ENCODE measurements at places on chromosomes 3 and 15.

DNA sequence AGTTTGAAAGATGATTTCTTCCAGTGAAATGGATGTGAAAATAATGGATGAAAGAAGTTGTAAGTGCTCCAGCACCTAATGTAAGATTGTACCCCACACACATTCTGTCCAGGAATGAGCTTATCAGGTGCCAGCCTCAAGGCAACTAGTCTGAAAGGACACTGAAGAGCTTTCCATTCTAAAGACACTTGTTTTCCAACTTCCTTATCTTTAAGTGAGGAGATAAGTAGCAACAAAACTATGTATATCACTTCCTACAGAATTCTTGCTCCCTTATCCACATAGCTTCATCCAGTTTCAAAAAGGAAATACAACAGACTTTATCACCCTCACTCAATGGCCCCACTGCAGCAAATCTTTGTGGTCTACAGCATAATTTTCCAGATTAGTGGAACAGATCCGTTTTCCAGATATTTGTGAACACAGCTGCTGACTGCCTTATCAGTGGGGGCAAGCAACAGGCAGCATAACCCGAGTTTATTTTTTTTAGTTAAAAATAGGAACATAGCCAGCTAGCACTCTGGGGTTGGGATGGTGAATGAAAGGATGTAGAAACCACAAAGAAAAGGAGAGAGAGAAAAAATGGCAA lies 60.6 kb downstream of the CD200R1L start:
- DNase-seq: no peak

DNA sequence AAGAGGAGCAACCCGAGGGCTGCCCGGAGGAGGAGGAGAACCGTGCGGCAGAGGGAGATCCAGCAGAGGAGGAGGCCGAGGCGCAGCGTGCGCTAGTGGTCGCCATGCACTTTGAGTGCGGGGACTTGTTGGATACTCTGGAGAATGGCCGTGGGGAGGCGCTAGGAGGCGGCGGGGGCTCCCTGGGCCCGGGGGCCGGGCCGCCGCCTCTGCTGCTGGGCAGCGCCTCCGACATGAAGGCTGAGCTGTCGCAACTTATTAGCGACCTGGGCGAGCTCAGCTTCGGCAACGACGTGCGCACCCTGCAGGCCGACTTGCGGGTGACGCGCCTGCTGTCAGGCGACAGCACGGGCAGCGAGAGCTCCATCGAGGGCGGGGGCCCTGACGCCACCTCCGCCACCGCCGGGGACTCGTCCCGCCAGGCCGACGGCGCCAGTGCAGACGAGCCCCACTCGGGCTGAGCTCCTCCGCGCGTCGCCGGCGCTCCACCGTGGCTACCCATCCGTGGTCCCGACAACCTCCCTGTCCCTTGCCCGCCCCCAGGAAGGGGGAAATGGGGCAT lies 2.0 kb downstream of the FAM43A start:
- DNase-seq: peak; percentile 87

DNA sequence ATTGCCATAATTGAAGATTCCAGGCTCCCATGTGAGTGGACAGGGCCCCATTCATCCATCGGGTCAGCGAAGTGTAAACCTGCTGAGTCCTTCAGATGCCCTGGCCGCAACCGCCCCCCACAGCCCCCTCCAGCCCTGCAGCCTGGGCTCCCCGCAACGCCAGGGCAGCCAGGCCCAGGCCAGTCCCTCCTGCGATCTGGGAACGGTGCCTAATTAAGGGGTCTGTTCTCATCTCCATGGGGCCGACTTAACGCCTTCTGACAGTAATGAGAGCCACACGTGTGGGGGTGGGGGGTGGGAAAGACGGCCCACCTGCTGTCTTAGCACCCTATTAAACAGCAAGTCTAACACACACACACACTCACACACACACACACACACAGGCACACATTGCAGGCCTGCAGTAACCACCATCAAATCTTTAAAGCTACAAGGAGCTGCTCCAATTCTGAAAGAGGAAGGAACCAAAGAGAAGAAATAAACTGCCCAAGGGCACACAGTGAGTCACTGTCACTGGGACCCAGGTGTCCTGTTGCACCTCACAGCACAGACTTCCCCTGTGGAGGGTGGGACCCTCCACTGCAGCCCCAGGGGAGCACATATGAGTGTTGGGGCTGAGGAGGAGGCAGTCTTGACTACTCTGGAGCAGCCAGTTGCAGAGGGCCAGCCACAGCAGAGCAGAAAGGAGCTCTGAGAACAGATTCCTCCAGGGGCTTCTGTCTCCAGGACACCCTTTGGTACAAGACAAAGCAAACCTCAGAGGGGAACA lies 31.8 kb upstream of the HES1 start:
- no peak for DNase-seq

DNA sequence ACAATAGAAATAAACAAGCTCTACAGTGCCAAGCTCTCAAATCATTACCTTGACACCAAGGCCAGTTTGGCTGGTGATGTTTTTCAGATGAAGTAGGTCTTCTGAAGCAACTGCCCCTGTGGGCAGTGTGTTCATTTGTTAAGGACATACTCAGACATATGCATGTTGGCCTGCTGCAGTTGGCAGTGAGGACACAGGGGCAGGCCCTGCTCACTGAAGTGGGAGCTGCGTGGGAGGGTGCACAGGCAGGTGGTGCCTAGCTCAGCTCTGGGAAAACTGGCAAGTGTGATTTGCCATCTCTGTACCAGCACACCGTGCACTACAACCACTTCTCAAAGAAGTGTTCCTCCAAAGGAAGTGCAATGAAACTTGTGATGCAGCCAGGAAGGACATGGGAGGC lies 28.5 kb upstream of the SNRK start:
- DNase-seq: no peak

DNA sequence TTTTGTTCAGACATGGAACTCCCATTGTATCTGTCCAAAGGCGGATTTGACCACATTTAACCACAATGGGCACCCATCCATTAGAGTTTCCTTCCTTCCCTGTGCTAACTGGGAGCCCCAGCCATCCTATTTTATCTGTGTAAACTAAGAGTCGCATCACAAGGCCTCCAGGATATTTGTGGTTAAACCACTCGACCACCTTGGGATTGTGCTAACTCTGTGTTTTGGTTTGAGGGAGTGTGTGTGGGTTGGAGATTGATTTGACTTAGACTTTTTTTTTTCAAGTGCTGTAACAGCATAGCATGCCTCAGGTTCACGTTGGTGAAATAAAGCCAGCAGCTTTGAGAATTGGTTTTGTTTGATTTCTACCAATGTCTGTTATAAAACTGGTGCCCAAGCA lies 100.4 kb upstream of the TP63 start:
- no peak for DNase-seq

- no peak for DNase-seq
Observed at GRCh38 chr3:164222197-164222596, 856.1 kb downstream of the SI start.

DNA sequence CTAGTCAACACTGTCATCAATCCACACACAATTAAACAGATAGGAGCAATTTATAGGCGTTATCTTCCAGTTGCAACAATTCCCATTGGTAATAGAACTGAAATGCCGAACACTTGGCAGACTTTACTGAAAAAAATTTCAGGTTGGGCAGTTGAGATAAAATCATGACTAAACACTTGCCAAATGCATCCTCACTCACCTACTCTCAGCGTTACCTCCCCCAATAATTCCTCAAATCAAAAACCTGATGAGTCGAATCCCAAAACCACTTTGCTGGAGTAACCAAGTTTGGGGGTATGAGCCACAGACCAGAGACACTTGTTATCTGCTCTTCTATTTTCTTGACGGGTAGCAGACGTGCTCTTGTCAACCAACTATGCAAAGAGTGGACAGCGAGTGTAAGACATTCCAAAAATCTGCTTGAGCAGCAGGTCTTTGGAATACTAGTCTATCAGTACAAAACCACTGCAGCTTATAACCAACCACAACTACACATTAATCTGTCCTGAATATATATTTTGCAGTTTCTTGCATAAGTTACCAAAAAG lies 30.3 kb downstream of the PPP1R2 start:
- no peak for DNase-seq

GRCh38 chr3:48694610-48695392 lies 9.1 kb upstream of the NCKIPSD start:
- no peak for DNase-seq

All from activated CD8-positive, alpha-beta memory T cell treated with anti-CD3 and anti-CD28 coated beads for 24 hours (primary cell).